ENCODE measurements at places on chromosomes 4 and X.

- DNase-seq = no peak
Measured at GRCh38 chr4:110959041-110959643, 336.3 kb upstream of the PITX2 start.

DNA sequence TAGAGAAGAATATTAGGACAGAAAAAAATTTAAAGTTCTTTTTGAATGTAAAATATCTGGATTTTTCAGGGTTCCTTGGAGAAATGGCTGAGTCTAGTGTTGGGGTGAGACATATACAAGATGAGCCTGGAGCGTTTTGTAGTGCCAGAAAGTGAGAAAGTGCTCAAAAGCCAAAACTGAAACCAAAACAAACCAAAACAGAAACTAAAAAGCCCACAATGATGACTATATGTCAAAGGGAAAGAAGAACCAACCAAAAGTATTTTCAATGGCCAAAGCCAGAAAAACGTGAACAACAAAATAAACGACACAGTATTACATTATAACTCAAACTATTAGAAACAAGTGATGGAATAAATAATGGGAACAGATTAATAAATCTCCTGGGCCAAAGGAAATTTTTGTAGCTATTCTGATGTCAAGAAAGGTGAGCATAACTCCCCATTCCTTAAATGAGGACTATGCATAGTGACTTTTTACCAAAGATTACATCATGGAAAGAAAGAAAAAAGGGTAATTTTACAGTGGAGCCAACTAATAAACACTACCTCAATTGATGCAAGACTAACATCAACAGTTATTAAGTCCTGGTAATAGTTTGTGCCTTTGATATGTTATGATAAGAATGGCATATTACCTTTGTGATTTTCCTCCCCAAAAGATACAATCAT is 1137.6 kb downstream of the C4orf33 start:
- DNase-seq = no peak

- no peak for DNase-seq
Measured at GRCh38 chrX:125622899-125623298, 303.2 kb downstream of the TEX13C start.

- no peak for DNase-seq
Measured at GRCh38 chr4:20698382-20698781, 1.9 kb upstream of the PACRGL start.

DNA sequence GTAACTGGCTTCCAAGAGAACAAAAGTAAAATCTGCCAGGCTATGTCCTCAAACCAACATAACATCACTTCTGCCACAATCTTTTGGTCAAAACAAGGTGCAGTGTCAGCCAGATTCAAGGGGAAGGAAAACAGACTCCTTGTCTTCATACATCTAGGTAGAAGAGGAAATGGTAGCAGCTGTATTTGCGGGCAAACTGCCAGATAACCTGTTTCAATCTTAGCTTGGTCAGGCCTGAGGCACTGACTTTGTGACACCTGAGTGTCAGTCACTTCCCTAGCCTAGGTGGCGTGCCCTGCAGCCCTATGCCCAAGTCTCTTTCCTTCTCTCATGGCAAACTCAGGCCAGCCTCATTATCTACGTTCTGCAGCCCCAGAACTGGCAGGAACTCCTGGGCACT is 146.2 kb upstream of the JADE1 start:
- no peak for DNase-seq

GRCh38 chr4:47221721-47222120 is 190.4 kb downstream of the GABRB1 start:
- DNase-seq = no peak

- no peak for DNase-seq
Measured at GRCh38 chrX:40267334-40268187, 169.8 kb upstream of the BCOR start.

GRCh38 chr4:140103676-140104075 is 50.3 kb downstream of the MAML3 start:
- no peak for DNase-seq

DNA sequence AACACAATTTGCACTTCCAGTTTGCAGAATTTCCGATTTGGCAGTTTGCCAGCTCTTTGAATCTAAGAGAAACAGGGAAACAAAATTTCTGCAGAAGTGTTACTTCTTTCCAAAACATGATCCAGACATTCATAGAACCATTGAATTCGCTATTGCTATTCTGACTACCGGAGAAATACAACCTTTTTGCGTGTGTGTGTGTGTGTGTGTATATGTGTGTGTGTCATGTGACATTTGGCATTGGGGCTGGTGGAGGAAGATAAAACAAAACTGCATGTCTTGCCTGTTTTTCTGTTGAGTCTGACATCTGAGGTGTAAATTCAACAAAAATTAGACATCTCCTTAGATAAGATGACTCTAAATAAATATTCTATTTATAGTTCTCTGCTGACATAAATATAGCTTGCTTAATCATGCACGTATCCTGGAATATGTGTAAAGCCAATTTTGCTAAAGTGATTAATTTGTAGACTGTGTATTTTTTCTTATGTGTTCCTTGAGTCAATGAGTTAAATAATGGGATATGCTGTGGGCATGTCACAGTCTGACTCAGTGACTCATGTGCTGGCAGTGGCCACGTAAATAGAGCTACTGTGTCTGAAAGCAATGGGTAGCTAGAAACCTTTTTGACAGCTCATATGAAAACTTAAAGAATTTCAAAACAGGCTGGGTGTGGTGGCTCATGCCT is 98.9 kb downstream of the HPGD start:
- no peak for DNase-seq

GRCh38 chr4:7358100-7358735 is 76.5 kb downstream of the PSAPL1 start:
- no peak for DNase-seq

DNA sequence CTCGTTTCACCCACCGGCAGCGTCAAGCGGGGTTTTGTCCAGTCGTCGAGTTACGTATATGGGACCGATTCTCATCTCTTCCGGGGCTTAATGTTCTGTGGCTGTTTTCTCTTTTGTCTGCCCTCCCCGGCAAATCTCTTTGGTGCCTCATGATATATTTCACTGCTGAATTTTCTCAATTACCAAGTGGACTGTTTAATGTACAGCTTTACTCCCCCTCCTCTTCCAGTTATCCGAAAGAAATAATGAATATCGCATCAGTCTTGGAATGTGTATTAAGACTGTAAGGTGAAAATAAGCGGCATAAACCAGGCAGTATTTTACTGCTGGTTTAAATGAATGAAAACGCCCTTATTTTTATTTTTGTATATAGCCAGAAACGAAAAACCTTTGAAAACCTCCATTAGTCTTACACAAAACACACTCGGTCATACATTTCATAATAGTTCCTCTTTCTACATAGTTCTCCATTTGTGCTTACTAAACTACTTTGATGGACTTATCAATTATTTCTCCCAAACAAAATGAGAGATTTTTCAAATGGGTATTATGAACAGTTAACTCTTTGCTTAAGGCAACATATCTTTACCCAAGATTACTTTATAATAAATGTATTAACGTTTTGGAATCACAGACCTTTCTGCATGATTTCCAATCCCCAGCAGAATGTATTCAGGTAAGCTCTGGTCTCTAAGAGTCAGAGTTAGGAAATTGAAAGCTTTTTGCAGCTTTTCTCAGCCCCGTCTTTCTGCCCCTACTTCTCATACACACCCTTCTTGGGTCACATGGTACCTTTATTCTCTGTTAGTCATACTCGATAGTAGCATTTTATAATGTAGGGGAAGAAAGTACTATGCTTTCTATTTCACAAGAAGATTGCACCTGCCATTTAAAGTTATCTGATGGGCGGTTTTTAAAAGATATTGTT is 979 bp downstream of the RP2 start:
- DNase-seq = no peak

DNA sequence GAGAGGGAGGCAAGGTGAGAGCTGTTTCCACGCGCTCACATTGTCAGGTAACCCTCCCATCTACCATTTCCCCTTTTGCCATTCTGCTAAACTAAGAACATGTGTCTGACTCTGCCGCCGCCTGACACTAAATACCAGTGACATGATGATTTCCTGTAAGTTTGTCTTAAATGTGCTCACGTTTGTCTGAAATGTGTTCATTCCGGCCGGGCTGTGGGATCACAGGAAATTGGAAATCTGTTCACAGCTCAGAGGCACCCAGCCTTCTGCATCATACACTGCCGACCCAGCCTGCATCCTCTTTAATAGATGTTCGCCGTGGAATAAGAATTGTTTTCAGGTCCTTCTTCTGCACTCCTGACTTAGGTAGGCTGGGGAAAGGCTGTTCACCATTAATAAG is 336.2 kb upstream of the PPARGC1A start:
- no peak for DNase-seq

GRCh38 chr4:119587796-119588195 is 40.8 kb downstream of the PDE5A start:
- DNase-seq = no peak

DNA sequence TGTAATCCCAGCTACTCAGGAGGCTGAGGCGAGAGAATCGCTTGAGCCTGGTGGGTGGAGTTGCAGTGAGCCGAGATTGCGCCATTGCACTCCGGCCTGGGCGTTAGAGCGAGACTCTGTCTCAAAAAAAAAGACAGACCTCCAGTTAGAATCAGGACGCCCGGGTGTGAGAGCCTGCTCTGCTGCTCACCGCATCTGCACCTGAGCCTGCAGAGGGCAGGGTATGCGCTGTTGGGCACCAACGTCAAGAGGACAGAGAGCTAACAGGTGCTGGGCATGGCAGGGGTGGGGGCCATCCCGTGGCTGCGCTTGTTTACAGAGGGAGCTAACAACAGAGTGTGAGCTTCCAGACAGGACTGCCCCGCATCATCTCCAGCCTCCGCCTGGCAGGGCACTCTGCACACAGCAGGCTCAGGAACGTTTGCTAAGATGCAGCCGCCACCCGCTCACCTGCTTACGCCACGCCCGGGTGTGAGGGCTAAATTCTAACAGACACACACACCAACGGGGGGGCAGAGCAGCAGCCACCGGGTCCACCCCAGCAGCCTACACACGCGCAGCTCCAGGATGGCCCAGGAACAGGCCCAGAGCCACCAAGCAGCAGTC is 50.0 kb upstream of the CPLX1 start:
- DNase-seq = no peak

- DNase-seq = no peak
Measured at GRCh38 chr4:94349193-94349592, 6.6 kb upstream of the HPGDS start.

GRCh38 chr4:20809812-20810211 is 109.6 kb downstream of the PACRGL start:
- no peak for DNase-seq

- no peak for DNase-seq
Measured at GRCh38 chr4:157977086-157977485, 195.7 kb downstream of the GASK1B start.

DNA sequence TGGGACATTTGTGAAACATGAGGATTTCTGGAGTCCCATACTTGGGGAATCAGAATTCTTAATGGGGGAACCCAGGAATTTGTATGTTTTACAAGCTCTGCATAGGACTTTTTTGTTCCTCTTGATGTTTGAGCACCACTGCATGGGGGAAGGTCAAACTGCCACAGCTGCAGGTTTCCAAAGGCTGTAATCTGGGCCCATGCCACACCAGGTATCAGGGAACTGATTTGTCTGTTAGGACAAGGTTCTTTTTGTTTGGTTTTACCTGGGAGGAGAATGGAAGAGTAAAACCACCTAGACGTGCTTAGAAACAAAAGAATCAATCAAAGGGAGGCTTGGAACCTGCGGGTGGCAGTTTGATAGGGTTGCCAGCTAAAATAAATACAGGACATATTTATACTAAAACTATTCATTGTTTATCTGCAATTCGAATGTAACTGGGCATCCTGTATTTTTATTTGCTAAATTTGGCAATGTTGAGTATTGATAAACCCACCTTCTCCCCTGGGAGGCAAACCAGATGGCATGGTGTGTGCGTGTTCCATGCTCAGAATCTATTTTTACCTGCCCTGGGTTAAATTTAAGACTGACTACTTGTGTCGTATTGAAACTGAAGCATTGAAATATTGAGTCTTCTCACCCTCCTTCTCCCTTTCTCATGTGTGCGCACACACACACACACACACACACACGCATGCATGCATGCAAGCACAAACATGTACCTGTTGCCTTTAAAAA is 63.7 kb downstream of the TMEM164 start:
- no peak for DNase-seq

- no peak for DNase-seq
Measured at GRCh38 chr4:2663275-2663674, 92.9 kb downstream of the TNIP2 start.

DNA sequence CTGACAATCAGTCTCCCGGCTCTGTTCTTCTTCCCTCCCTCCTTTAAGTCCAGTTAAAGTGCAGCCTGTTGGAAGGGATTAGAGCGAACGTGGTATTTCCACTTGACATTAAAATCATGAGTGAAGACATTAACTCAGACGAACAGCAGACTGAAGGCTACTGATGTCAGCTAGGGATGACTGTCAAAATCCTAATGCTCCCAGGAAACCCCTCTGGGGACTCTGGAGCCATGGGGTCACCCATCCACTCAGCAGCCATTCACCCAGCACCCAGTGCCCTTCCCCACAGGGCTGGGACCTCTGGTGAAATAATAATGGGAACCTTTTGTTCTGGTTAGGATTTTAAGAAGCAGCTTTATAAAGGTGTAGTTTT is 113.9 kb downstream of the DRD5 start:
- DNase-seq = no peak

DNA sequence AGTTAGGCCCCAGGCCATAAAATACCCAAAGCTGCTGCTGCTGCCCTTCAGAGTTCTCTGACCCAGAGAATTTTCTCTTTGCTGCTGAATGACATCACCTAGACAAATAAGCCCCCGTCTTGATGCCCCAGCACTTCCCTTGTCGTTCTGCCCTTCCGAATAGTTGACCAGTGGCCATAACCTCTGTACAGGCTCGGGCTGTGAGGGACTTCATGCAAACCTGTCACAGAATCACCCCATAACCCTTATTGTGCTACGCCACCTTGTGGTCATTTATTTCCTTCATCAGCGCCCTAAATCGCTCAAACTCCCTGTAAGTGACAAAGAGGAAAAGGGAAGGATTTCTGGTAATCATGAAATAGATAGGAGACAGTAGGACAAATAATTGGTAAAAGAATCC is 18.8 kb downstream of the SPACA5 start:
- DNase-seq = no peak

GRCh38 chrX:26219351-26219750 is 3.4 kb downstream of the MAGEB5 start:
- no peak for DNase-seq

GRCh38 chrX:18944482-18944881 is 39.4 kb downstream of the PHKA2 start:
- DNase-seq = no peak

Data from Right ventricle myocardium inferior (tissue), 1 donor.